Activated gamma-delta T cell treated with anti-CD3 and anti-CD28 coated beads, Interleukin-2, amount 50 U/mL, for 16 hours (primary cell): ENCODE measurements at places on chromosomes 3 and 15.

DNA sequence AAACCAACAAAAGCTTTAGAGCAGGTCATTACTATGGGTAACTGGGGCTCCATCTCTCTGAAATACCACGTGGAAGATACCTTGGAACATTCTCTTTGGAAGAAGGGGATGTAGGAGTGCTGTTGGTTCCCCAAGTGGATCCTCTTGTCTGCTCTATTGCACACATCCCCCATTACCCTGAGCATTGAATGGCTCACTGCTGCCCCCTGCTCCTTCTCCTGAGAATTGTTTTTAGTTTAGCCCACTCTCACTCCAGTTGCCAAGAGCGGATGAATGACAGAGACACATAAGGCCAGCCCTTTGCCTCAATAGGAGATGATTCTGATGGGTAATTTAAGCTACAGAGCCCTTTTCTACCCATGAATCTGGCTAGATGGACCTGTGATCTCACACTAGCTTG, 135.6 kb upstream of the SUCLG2 start:
- DNase-seq: peak; percentile 45

- DNase-seq: no peak
These were observed 31.6 kb downstream of the DRD3 start for GRCh38 chr3:114147251-114147650.

- DNase-seq: no peak
These were observed 57.9 kb downstream of the TRAK1 start for GRCh38 chr3:42148982-42149432.

- no peak for DNase-seq
These were observed 135.2 kb downstream of the TLE3 start for GRCh38 chr15:69962561-69962960.

DNA sequence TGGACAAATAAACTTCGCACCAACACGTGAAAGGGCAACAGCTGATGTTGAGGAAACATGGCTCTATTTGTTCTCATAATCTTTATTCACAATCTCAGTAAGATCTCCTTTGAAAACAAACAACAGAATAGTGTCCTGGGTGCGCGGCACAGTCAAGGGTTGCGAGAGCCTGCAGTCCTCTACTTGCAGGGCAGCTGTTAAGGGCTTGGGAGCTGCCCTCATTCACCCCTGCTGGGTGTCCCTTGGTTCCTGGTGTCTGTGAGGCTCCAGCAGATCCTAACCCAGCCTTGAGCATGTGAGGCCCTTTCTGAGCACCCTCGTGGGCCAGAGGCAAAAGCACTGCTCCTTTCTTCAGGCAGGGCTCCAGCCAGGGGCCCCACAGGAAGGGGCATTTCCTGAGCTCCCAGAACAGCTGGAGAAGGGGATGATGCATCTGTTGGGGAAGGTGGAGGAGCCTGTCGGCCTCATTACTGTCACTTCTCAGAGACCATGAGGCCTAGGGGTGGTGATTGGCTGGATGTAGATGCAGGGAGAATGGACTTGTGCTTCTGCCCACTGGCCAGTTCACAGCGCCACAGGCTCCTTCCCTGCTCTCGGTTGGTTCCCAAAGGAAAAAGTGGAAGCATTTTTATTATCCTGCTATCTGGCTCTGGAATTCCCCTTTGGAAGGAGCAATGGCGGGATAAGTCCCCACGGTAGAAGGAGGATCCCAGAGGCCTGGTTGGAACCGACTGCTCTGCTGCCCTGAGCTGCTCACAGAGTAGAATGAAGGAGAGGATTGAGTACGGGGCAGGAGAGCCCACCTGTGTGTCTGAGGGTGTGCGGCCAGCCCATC, 51.9 kb upstream of the KLF13 start:
- DNase-seq: no peak

DNA sequence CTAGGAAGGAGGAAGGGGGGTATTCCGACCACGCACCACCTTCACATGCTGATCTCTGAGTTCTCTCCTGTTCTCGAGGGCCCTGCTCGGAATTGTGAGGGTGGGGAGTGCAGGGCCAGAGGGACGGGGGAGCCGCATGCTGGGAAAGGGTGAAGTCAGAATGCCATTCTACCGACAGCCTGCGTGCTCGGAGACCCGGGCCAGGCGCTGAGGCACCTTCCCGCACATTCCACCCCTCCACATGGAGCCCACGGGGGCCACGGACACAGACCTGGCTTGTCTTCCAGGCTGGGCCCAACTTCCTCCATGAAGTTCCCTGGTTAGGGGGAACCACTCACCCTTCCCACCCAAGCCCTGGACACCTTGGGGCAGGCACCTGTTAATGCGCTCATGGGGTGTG, 28.7 kb upstream of the PIGZ start:
- DNase-seq: no peak

GRCh38 chr15:99909592-99910295, 176.5 kb upstream of the LYSMD4 start:
- no peak for DNase-seq

GRCh38 chr15:51737522-51738305, at the start of gene LYSMD2:
TSS of gene LYSMD2 (minus strand) at chr15:51737655. CDS start at chr15:51737622, 33 bp downstream.
- DNase-seq: peak; percentile 49

- DNase-seq: no peak
These were observed 25.8 kb downstream of the CRABP1 start for GRCh38 chr15:78365917-78366316.

DNA sequence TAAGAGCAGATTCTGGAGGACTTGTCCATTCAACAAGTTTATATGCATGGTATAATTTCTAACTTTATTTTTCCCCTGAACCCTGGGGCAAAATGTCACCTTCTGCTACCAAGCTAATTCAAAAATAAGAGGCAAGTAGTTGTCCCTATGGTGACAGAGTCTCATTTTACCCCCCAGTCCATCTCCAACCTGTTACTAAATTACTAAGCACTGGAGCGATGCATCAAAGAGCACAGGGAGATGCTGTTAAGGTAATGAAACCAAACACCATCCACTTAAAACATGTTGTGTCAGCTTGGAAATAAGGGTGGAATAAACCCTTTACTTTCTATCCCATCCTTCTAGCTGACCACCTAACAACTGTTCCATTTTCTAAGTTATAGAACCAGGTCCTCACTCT, 417.4 kb upstream of the ATP11B start:
- no peak for DNase-seq

GRCh38 chr3:150331978-150332568, 76.0 kb upstream of the TSC22D2 start:
- DNase-seq: no peak

DNA sequence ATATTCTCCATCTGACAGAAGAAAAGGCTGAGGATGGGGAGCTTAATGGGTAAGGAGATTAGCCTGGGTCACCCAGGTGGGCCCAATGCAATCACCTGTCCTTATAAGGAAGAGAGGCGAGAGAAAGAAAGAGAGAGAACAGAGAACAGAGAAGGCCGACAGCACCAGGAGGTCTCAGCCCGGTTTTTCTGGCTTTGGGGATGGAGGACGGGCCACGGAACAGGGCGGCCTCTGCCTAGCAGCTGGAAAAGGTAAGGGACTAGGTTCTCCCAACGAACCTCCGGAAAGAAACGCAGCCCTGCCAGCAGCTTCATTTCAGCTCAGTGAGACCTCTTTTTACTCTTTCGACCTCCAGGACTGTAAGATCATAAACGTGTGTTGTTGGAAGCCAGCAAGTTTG, 196.0 kb upstream of the LYSMD4 start:
- no peak for DNase-seq

GRCh38 chr3:4994823-4995499, 15.7 kb downstream of the BHLHE40 start:
- DNase-seq: no peak

- no peak for DNase-seq
These were observed 43.0 kb upstream of the SLC41A3 start for GRCh38 chr3:126126811-126127431.

DNA sequence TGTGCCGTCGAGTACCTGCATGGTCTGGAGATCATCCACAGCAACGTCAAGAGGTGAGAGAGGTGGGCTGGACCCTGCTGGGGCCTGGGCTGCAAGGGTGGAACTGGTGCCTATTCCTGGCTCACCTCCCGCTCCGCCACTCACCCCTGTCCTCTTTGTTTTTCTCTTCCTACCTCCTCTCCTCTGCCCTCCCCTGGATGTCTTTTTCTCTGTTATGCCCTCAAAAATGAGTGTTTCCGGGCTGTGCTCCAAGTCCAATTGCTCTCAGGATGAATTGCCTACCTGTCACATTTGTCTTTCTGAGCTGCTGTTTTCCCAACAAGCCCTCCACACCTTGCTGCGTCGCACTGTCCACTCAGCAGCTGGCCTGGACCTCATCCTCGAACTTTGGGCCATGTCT, 28.5 kb upstream of the TATDN2 start:
- DNase-seq: no peak

DNA sequence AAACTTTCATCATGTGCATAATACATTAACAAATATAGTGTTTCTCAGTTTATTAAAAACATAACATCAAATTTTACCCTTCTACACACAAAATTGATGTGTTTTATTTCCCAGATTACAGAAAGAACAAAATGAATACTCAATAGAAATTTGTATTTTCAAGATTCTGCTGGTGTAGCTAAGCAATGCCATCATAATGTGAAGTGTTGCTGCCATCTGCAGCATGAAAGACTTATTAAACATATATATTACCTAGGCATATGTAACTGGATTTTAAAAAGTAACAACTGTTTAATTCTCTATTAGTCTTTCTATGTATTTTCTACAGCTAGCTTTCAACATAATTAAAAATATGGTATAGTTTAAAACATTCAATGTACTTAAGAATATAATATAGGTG, 27.5 kb downstream of the PLSCR5 start:
- no peak for DNase-seq

GRCh38 chr3:129240436-129240835, 9.0 kb upstream of the COPG1 start:
- no peak for DNase-seq

GRCh38 chr3:183208260-183208659, 44.8 kb upstream of the B3GNT5 start:
- DNase-seq: no peak

DNA sequence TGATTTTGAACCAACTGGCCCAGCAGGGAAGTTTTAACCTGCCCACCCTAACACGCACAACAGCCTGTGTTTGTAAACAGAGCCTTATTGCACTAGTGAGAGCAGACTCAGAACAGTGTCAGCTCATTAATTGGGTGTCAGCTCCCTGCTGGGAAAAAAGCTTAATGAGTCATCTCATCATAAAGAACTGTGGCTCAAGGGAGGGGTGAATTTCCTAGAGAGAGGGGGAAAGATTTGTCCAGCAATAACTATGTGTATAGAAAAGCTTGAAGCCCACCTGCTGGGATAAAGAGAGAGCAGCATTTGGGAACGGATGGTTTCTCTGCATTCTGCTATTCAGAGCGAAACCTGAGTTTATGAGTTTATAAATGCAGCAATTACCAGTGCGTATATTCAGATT, 48.9 kb upstream of the GMNC start:
- DNase-seq: no peak

- no peak for DNase-seq
These were observed 143.2 kb upstream of the LIPC start for GRCh38 chr15:58288592-58288991.

DNA sequence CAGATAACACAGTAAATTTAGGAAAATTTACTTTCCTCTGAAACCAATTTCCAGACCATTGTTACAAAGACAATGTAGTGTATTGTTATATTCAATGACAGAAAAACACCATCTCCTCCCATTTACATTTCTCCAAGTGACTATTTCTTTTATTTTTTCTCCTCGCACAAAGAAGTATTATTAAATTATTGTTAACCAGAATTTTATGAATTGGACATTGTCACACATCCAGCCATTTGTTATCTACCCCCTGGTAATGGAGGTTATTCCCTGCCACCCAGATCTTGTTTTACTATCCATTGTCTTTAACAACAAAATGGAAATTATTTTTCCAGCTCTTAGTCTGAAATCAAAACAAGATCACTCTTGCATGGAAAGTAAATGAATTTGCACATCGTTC, 511.3 kb downstream of the FGF12 start:
- no peak for DNase-seq

- no peak for DNase-seq
These were observed 91.6 kb upstream of the LIPC start for GRCh38 chr15:58340176-58340575.

DNA sequence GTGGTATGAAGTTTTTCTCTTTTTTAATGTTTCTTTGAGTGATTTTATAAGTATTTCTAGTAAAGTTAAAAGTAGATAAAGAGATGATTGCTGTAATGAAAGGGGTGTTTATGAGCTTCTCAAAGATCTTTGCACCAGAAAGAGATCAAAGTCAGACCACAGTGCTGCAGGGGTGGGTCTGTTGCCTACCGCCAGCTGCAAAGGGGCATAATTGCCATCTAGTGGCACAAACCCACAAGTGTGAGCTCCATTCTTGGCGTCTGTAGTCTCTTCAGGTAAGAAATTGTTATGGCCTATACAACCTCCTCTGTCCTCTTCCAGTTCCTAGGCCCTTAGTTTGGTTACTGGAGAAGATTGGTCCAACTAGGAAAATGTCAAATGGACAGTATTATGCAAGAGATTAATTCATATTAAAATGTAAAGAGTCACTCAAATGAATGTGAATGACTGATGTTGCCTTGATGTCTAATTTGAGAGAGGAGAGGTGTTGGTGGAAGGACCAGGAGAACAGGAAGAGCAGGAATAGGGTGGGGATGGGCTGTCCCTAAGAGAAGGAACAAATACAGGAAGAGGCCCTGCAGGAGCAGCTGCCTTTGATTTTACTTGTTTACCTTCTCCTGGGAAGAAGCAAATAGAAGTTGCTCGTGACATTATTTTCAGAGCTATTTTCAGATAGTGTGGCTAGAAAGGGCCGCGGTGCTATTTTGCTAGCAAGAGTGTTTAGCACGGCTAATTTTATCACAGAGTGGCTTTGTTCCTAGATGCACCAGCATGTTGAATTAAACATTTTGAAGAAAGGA, 53.0 kb upstream of the GSK3B start:
- DNase-seq: peak; percentile 17

GRCh38 chr3:107045791-107046190, 331.4 kb upstream of the CCDC54 start:
- no peak for DNase-seq

- no peak for DNase-seq
These were observed 135.8 kb downstream of the CLASP2 start for GRCh38 chr3:33582234-33582633.

DNA sequence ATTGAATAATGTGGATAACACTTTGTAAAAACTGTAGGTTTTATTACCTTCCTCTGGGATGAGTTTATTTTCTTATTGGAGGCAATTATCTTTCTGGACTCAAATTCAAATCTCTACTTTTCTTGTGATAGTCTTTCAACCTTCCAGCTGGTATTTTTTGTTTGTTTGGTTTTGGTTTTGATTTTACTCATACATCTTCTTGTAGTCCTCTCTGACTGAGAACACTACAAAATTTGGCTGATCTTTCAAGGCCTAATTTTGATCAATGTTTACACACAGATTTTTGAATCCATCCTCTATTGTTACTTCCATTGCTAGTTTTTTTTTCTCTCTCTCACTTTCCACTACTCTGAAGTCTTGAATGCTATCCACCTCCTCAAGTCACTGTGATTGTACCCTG, 303.8 kb upstream of the NECTIN3 start:
- DNase-seq: no peak
